ENCODE measurements at places on chromosomes 13 and 19.

DNA sequence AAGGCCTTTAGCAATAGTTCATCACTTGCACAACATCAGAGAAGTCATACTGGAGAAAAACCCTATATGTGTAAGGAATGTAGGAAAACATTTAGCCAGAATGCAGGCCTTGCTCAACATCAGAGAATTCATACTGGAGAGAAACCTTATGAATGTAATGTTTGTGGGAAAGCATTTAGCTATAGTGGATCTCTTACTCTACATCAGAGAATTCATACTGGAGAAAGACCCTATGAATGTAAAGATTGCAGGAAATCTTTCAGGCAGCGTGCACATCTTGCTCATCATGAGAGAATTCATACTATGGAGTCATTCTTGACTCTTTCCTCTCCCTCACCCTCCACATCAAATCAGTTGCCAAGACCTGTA, 19.8 kb downstream of the ZNF583 start:
- no peak for DNase-seq

DNA sequence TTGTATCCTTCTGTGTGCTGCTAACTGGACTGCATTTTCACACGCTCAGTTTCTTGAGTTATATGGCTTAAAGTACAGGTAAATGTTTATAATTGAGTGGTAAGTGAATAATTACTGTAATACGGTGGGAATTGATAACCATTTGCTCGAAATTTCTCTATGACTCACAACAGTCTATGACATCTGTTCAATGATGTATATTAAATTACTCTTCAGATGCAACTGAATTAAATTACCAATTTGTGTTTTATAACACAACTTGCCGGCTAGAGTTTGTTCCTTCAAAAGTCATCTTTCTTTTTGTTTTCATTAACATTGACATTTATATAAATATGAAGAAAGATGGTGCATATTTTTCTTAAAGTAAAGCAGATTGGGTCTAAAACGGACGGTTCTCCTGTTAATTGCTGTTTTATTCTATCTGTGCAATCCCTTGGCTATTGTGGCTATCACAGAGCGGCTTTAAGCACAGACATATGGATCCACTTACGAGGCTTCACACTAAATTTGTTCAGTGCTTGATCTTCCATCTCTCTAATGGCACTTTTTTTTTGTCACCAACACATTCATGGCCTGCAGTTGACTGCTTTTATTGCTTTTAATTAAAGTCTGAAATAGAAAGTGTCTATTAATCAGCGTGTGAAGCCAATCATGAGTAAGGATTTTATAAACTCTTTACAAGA, 1291.6 kb upstream of the SLC10A2 start:
- no peak for DNase-seq

- peak; percentile 61 for DNase-seq
Measured at GRCh38 chr19:31356587-31357314, 7.5 kb upstream of the TSHZ3 start.

GRCh38 chr19:32063601-32064000, 281.8 kb upstream of the ZNF507 start:
- no peak for DNase-seq

DNA sequence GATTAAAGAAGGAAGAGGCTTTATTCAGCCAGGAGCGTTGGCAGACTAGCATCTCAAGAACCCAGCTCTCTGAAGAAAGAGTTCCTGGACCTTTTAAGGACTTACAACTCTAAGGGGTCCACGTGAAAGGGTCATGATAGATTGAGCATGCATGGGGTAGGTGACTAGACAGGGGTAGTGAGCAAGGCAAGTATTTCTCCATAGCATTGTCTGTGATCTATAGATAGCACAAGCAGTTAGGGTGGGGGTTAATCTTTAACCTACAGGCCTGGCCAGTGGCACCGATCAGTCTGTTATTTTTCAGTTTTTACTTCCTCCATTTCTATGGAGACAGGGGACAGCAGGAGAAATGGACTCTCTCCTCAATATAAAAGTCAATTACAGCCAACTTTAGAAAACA, 983.7 kb downstream of the SLITRK1 start:
- no peak for DNase-seq

- no peak for DNase-seq
Measured at GRCh38 chr13:51068501-51068900, 42.6 kb downstream of the C13orf42 start.

GRCh38 chr19:22422211-22422610, at the start of gene ZNF98:
Gene ZNF98, minus strand, starts transcription at chr19:22422346. Its CDS starts 122 bp downstream, at chr19:22422224.
- no peak for DNase-seq

DNA sequence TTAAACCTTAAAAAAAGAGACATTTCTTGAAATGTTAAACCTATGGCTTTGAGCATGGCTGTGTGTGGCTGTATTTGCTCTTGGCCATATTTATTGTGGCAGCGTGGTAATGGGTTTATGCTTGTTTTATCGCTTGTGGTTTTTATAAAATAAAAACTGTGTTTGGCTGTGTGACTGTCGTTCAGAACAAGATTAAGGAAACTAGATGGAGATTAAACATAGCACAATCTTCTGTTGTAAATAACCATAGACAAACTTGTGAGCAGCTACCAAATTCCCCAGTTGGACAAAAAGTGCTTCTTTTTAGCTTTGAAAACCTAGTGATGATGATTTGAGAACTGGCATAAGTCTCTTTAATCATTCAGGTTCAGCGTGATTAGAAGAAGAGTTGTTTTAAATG, 191.0 kb downstream of the GGACT start:
- DNase-seq = no peak

DNA sequence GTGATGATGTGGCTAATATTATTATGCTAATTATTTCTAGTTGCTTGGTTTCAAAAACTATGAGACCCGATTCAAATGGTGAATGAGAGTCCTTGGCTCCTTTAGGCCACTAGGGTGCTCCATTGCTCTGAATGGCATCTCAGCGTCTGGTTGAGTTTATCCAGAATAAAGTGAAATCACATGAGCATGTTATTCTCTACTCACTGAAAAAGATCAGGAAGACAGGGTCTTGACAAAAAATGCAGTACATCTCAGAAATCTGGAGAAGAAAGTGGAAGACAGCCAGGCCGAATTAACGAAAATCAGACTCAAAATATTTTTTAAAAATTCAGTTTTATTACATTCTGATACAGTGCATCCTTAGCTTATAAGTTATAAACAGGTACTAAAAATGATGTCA, 516.2 kb downstream of the MYO16 start:
- DNase-seq = peak; percentile 81

GRCh38 chr13:38667526-38668109, 19.3 kb upstream of the FREM2 start:
- no peak for DNase-seq

DNA sequence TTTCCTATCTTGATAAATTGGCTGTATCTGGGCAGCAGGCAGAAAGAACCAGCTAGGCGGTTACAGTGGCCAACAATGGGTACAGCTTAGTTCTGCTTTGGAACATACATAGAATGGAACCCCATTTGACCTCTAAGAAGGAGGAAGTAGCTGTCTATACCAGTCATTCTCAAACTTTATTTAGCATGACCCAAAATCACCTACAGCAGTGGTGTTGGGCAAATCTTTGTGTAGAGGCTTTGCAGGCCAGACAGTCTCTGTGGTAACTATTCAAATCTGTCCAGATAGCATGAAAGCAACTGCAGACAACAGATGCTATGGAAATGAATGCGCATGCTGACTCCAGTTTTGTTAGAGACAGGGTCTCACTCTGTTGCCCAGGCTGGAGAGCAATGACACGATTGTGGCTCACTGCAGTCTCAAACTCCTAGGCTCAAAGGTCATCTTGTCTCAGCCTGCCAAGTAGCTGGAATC, 12.0 kb upstream of the KCNC3 start:
- DNase-seq = no peak

DNA sequence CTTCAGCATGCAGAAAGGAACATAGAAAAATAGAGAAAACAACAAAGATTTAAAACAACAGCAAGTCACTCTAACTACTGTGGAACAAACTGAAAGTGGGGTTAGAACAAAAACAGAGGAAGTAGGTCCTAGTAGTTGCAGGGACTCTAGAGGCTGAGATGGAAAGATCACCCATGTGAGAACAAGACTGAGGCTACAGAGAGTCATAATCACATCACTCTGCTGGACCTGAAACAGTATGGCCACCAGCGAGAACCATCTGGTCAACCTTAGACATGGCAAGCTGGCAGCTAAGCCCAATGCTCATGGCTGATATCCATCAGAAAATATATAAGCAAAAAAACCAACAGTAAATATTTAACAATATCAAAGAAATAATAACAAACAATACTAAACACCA, 35.8 kb upstream of the ZNF724 start:
- no peak for DNase-seq

DNA sequence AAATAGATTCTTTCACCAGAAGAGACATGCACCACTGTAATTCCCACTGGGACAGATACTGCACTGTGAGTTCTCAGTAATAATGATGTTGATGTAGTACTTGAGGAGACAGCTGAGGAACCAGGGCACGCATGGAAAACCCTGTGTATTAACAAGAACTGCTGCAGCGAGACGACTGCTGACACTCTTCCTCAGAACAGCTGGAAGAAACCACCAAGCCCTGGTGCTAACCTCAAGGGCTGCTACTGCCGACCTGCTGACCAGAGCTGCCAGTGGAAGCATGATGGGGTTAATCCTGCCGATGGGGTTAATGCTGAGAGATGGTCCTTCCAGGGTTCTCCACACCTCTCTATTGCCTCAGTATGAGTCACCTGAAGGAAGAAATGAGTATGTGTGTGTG, 45.6 kb downstream of the EDNRB start:
- DNase-seq = peak; percentile 6

DNA sequence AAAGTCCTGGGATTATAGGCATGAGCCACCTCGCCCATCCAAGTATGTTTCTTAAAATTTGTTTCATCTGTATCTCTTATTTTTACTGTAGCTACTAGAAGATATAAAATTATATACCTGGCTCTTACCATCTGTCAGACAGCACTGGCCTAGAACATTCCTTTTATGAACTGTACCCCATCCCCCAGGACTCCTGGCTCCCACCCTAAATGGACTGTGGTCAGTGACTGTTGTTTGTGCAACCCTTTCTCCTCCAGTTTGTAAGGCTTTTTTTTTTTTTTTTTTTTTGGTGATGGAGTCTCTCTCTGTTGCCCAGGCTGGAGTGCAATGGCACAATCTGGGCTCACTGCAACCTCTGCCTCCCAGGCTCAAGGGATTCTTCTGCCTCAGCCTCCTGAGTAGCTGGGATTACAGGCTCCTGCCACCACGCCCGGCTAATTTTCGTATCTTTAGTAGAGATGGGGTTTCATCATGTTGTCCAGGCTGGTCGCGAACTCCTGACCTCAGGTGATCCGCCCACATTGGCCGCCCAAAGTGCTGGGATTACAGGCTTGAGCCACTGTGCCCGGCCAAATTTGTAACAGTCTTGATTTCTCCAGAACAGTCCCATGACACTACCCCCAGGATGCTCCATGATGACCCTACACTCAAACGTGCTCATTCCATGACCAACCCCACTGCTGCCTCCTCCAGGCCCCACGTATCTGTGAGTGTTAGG, 2.5 kb downstream of the NDUFA3 start:
- DNase-seq = no peak

DNA sequence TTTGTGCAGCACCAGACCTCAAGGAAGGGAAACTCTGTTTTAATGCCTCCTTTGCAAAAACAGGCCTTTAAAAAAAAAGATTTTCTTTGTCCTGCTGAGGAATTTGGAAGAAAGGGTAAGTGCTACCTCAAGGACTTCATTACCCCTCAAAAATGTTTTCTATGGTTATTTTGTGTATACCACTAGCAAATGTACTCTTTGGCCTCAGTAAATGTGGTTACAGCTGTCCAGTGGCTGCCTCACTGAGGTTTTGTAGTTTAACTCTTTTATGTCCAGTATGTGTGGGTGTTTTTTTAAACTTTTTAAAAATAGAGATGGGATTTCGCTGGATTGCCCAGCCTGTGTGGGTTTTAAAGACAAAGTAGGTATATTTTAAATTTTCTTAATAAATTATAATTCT, 42.2 kb upstream of the TSC22D1 start:
- no peak for DNase-seq

DNA sequence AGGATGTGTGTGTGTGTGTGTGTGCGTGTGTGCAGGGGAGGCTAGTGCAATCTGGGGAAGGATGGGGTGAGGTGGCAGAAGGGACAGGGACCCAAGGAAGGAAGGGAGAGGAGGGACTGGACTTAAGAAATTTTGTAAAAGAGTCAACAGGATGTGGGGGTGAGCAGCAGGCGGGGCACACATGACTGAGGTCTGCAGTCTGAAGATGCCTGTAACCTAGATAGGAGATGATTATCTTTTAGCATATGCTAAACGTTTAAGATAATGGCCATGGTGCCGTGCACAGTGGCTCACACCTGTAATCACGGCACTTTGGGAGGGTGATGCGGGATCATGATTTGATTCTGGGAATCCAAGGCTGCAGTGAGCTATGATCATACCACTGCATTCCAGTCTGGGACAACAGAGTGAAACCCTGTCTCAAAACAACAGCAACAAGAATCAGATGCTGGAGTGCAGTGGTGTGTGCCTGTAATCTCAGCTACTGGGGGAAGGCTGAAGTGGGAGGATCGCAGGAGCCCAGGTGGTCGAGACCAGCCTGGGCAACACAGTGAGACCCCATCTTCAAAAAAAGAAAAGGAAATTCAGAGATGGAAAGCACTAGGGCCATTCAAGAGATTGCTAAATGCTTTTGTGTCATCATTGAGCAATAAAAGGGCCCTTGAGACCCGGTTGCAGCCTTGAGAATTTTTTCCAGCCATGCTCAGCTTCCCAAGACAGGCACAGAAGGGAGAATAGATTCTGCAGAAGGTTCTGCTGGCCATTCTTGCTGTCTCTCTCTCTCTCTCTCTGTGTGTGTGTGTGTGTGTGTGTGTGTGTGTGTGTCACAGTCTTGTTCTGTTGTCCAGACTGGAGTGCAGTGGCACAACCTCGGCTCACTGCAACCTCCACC, 3.8 kb upstream of the ZNF414 start:
- no peak for DNase-seq

DNA sequence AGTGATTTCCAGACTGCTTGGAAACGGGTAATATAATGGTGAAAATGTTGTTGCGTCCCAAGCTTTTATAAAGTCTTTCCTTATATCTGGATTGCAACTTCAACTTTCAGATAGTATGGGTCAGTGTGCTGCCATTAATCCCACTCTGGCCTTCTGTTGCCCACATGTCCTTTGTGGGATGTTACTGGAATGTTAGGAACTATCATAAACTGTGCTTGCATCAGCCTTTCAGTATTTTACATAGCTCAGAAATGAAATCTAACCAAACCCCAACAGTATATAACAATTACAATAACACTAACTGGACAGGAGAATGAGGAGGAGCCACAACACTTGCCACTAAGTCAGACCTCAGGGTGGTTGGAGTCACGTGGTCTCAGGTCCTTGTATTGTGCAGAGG, 78.9 kb downstream of the LNX2 start:
- DNase-seq = no peak

DNA sequence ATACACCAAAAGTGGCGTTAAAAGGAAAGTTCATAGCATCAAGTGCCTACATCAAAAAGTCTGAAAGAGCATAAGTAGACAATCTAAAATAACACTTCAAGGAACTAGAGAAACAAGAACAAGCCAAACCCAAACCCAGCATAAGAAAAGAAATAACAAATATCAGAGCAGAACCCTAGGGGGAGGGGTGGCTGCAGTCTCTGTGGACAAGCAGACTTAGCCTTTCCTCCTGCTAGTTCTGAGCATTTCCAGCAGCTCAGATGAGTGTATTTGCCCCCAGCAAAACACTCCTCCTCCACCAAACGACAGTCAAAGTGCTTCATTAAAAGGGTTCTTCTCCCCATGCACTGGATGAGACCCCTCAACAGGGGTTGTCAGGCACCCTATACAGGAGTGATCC, 7.1 kb upstream of the ZNF90 start:
- DNase-seq = no peak
